ENCODE measurements at places on chromosomes 4 and X.

DNA sequence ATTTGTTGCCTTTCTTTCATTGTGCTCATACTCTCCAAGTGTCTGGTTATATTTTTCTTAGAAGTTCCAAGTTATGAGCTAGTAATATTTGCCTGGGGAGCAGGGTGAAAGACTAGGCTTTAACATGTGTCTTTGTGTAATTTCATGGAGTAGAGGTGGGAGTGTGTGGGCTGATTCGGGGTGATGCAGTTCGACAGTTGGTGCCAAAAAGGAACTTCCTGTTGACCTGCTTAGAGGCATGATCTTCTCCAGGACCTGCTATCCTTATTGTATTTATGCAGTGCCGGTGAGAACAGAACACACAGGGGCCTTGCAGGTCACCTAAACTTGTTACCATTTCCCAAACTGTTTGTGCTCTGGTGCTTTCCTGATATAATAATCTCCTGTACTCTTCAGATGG lies 21.2 kb downstream of the USP53 start:
- DNase-seq: no peak

- DNase-seq: no peak
These were observed 14.7 kb downstream of the NLGN3 start for GRCh38 chrX:71159335-71159734.

DNA sequence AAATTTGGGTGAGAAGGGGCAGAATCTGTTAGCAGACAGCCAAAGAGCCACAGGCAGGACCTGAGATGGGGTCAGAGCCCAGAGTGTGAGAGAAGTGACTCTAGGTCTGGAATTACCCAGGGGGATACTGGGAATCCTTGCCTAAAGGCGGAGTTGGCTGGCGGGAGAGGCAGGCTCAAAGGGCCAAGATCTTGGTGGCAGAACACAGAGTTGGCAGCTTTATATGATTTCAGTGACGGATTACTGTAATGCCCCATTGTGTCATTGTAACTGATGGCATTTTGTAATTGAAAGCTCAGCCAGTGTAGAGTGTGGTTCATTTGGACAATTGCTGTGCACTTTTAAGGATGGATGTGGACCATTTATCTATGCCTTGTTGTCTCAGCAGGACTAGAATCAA lies 77.3 kb downstream of the SMIM20 start:
- no peak for DNase-seq

GRCh38 chr4:38034986-38035882 lies 75.0 kb downstream of the PTTG2 start:
- DNase-seq: no peak

DNA sequence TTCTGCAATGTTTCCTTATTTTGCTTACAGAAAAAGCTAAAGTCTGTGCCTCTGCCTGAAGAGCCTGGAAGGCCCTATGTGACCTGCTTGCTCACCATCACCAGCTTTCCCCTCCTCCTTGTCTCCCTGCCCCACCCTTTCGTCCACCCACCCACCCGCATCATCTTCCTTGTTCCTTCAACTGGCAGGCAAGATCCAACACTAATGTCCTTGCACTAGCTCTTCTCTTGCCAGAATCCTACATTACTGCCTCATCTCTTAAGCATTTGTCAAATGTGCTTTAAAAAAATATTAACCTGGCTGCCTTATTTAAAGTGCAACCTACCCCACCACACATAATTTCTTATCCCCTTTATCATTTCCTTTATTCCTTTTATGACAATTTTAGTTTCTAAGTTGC lies 165.1 kb upstream of the PPP3CA start:
- DNase-seq: no peak

DNA sequence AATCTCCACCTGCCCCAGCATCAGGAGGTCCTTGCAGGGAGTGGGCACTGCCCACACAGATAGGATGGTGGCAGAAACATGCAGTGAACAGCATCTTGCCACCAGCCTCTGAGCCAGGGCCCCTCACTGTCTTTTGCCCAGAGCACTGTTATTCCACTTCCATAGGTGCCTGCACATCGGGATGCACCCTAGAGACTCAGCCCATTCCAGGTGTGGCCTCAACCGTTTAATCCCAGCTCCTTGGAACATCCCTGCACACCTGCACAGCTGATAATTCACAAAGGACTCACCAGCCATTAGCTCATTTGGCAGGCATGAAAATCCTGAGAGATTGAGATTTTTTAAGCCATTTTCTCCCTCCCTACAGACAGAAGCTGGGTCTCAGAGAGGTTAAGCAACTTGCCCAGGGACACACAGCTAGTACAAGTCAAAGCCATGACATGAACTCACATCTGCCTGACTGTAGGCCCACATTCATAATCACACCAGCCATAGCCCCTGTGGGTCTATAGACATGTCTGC lies 116.3 kb downstream of the EFNB1 start:
- DNase-seq: no peak

DNA sequence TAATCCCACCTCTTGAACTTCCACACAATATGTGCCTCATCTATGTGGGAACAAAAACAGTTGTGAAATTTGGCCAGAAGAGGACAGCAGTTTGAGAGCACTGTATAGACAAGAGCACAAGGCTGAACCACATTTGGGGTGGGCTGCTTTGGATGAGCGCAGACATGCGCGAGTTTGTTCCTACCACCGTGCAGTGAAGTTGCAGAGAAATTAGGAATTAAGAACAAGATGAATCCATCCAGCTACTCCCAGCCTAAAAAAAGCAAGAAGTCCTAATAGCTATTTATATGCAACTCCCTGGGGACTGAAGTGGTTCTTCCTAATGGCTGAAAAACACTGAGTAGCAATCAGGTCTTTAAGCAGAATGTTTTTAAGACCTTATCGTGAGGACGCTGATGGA lies 1.0 kb downstream of the GAB3 start:
- DNase-seq: no peak

- no peak for DNase-seq
These were observed 76.1 kb downstream of the SLC9A6 start for GRCh38 chrX:136061286-136061685.

GRCh38 chr4:38665551-38666411 lies 1.8 kb downstream of the KLF3 start:
- no peak for DNase-seq

DNA sequence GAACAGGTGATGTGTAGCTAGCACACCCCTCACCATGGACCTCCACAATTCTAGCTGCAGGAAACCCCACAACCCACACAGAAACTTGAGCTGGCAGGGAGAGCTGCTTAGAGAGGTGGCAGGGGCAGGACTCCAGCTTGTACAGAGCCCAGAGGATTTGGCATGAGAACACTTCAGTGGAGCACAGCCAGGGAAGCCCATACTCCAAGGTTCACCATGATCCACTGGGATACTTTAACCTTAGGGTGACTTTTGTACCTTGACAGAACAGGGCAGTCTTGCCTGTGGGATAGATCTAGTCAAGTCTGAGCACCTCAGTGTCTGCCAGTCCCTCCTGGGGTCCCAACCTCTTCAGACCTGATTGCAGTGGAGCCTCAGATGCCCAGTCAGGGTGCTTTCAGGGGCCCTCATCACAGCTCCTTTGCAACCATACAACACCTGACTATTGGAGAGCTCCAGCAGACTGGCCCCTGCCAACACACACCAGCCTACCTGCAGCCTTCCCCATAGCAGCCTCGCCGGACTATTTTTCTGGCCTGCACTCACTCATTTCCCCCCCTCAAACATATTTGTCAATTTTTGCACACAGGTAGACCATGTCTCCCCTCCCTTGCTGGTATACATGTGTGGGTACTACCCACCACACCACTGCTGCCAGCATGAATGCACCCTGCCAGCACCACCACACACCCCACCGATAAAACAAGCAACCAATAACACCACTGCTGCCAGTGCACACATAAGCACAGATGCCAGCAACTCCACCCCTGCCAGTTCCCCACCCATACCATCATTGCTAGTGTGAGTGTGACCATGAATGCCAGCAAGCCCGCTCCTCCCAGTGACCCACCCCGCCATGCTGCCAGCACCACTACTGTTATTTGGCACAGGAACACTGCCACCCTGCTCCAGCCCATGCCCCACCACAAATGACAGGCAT lies 56.0 kb upstream of the CDX4 start:
- DNase-seq: no peak

GRCh38 chr4:98566361-98567008 lies 91.9 kb downstream of the TSPAN5 start:
- DNase-seq: no peak

DNA sequence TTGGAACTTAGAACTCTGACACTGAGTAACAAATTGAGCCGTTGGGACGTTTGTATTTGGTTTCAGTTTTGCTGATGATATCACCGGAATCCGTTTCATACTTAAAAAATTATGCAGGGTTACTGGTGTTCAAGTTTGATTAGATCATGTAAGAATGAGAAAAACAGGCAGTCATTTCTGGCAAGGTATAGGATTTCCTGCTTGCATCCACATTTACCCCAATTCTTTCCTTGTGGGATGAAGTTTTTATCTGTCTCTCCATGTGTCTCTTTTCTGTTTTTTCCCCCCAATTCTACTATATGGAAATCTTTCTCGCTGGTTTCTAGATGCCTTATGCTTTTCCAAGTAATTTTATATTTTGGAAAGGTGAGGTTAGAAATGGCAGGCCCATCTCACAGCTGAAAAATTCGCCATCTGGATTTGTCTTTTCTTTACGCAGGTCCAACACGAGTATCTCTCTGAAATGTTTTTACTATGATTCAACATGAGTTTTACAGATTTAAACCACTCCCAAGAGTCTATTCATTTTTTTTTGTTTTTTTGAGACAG lies 197.9 kb downstream of the SHOX start:
- no peak for DNase-seq

- DNase-seq: no peak
These were observed 38.5 kb upstream of the SLC4A4 start for GRCh38 chr4:71300362-71300761.

DNA sequence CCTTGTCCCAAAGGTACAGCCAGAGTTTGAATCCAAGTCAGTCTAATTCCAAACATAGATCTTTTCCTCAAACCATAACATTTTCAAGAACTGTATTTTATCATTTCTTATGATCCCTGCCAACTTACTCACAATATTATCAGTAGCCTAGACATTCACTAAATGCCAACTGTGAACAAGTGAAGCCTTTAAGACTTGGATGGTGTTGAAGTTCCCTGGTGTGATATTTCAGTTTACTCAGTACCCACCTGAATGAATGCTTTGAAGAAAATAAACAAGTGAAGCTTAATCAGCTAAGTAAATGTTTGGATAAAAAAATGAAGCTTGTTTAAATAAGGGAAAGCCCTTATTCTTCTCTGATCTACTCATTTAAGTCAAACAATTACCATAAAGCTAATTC lies 1028.3 kb downstream of the DMD start:
- no peak for DNase-seq

- no peak for DNase-seq
These were observed 177.5 kb upstream of the TTC29 start for GRCh38 chr4:147123146-147123545.

GRCh38 chr4:23969635-23970145 lies 79.8 kb upstream of the PPARGC1A start:
- no peak for DNase-seq

- no peak for DNase-seq
These were observed 157.0 kb downstream of the FRAS1 start for GRCh38 chr4:78214078-78214477.

GRCh38 chrX:41779030-41779564 lies 55.1 kb downstream of the GPR82 start:
- DNase-seq: no peak

- no peak for DNase-seq
These were observed 33.4 kb downstream of the ACSL1 start for GRCh38 chr4:184792334-184792733.

- no peak for DNase-seq
These were observed at the start of gene MMRN1 for GRCh38 chr4:89894649-89895550. Gene MMRN1, plus strand, starts transcription at chr4:89894854. Its CDS starts 118 bp downstream, at chr4:89894972.

DNA sequence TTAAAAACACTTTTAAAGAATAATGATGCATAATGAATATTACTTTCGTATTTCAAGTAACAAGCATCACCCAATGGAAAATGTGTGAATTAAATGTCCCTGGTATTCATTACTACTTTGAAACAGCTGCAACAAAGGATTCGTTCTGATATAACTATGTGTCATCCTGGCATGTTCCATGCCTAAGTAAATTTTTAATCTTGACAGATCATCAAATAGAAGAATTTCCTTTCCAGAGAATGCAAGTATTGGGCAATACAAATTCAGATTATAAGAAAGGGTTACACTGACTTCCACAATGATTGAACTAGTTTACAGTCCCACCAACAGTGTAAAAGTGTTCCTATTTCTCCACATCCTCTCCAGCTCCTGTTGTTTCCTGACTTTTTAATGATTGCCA lies 105.3 kb downstream of the SPCS3 start:
- no peak for DNase-seq

DNA sequence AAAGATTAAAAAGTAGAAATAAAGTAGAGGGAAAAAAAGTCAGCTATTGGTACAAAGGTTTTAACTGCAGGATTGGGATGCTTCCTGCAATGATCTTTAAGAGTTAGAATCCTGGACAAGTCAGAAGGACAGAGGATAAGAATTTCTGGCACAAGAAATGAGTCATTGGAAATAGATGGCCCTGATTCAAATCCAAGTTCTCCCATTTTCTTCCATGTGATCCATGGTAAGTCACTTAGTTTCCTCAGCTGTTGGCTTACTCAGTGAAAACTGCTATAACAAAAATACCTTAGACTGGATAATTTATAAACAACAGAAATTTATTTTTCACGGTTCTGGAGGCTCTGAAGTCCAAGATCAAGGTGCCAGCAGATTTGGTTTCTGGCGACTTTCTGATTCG lies 13.3 kb upstream of the TBC1D19 start:
- no peak for DNase-seq

DNA sequence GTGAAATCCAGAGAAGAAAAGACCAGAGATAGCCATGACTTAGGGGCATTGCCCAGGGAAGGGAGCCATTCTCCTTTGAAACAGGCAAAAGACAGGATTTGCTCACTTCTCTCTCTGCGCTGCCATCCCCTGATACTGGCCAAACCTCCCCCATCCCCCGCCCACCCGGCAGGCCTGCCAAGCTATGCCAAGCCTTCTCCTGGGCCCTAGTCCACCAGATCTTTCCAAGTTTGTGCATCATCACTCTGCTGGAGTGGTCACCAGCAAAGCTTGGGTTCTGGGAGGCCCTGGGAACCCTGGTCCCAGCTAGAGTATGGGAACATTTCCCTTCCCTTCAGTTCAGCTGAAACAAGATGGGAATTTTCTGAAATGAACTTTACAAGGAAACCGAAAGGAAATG lies 18.4 kb downstream of the EFNB1 start:
- DNase-seq: no peak

DNA sequence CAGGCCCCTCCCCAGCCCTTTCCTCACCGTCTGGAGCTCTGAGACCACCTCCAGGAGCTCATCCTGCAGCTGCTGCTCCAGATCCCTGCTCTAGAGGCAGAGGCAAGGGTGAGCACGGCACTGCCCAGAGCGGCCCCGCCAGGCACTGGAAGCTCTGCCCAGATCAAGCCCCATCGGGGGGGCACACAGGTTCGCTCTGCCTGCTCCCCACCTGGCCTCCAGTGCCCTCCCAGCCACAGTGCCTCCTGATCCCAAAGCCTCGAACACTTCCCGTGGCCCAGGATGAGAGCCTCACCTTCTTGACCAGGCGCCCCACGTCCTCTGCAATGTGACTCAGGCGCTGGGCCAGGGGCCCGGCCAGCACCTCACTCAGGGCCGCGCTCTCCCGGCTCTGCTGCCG lies 5.0 kb downstream of the ARHGAP4 start:
- no peak for DNase-seq

GRCh38 chr4:151809716-151810115 lies 48.9 kb upstream of the GATB start:
- DNase-seq: no peak

GRCh38 chr4:47386561-47387235 lies 76.8 kb downstream of the COMMD8 start:
- DNase-seq: no peak
